ENCODE measurements at places on chromosomes 6 and 20. TPM values are rescaled to one million over a fixed set of nuclear protein-coding genes. Genes with fewer than 3 reads are reported as not detected.

CLIC5 gene
- polyA plus RNA-seq, result 0.06 TPM

MACROD2 gene
- polyA plus RNA-seq, result not detected

MAFB gene
- polyA plus RNA-seq, result not detected

TRIM15 gene
- not detected for polyA plus RNA-seq

TGM3 gene
- polyA plus RNA-seq, result not detected

Measured in naive thymus-derived CD8-positive, alpha-beta T cell (primary cell).